Adipocyte (in vitro differentiated cells): ENCODE measurements at places on chromosomes 3 and 15.

GRCh38 chr3:56389183-56389830 is 79.0 kb downstream of the ERC2 start:
- no peak for DNase-seq

- no peak for DNase-seq
Observed at GRCh38 chr3:148330542-148330941, 367.2 kb upstream of the AGTR1 start.

GRCh38 chr3:119322021-119322834 is 28.0 kb downstream of the ARHGAP31 start:
- peak; percentile 66 for DNase-seq

DNA sequence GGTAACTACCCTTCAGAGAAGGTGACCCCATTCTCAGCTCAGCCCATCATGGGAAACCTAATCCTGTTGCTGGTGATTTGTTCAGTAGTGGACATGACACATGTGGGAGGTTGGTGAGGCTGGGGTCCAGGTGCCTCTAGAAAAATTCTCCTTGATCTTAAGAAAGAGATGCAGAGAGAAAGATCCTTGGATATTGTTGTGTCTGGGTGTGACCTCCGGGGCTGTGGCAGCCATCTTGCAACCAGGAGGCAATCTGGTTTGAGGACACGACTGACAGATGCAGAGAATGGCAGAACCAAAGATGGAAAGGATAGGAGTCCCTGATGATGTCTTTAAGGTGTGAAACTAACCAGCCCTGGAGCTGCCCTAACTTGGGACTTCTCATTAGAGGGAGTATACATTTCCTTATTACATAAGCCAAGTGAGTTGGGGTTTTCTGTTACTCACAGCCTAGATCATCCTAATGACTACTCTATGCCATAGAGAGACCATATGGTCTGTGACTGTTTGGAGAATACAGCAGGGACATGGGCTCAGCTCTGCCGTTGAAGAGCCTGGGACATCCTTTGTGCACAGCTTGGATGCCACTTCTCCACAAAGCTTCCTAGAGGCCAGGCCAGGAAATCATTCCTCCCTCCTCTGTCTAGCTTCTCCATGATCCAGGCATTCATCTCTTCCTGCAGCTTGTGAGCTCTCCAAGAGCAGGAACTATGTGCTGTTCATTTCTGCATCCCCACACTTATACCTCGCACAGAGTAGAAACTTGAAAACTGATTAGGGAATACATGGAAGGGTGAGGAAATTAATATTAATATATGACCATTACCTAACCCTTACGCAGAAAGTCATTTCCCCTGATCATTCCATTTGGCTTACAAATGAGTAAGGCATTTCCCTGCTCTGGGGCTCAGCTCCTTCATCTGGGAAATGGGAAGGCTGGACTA is 45.9 kb downstream of the HRH1 start:
- DNase-seq: no peak
